ENCODE measurements at places on chromosomes 4 and X. TPM values are rescaled to one million over a fixed set of nuclear protein-coding genes. Genes with fewer than 3 reads are reported as not detected.

SUPT20HL1 gene
- total RNA-seq, result not detected

BST1 gene
- total RNA-seq, result 19.4 TPM

DNA sequence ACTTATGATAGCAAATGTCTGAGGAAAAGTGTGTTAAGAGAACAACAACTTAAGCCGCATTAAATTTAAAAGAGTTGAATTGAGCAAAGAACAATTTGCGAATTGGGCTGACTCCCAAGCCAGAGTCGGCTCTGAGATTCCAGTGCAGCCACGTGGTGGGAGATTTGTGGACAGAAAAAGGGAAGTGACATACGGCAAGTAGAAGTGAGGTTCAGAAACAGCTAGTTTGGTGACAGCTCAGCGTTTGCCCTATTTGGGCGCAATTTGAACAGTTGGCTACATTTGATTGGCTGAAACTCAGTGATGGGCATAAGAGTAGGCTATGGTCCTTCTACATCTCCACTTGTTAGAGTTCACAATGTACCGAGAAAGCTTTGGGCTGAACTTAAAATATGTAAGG lies 124.0 kb downstream of the PRKX start:
- H3K36me3 ChIP-seq, result no peaks in the 10 kb centered on the region
- no peak overlapping the region for H3K4me3 ChIP-seq
- no peak overlapping the region for H3K27ac ChIP-seq

- H3K36me3 ChIP-seq, result no peaks in the 10 kb centered on the region
- no peaks in the 10 kb centered on the region for H3K27me3 ChIP-seq
- no peaks in the 10 kb centered on the region for H3K4me1 ChIP-seq
- H3K4me3 ChIP-seq, result no peak overlapping the region
- no peak overlapping the region for H3K27ac ChIP-seq
- no peak for DNase-seq
These were observed 38.5 kb upstream of the TAPT1 start for GRCh38 chr4:16264798-16265197.

- H3K27me3 ChIP-seq, result no peaks in the 10 kb centered on the region
- H3K4me1 ChIP-seq, result no peaks in the 10 kb centered on the region
- no peaks in the 10 kb centered on the region for H3K36me3 ChIP-seq
These were observed 43.6 kb upstream of the DCTD start for GRCh38 chr4:182960746-182961145.

DNA sequence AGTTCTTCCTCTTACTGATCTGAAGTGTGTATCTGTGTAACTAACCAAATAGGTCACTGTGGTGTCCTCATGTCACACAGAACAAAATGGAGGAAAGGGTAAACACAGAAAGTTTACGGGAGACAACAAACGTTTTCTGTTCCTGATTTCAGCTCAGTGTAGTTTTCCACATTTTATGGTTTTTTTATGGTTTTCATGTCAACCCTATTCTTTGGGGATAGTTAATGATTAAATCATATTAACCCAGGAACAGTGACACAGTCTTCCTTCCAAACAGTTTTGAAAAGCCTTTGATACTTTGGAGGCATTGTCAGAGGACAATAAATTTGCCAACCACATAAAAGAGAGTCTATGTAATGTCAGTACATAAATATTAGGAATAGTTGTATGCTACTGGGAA lies 4.2 kb downstream of the LNX1 start:
- H3K27ac ChIP-seq, result peak overlapping the region; percentile 64
- H3K36me3 ChIP-seq, result no peaks in the 10 kb centered on the region
- no peaks in the 10 kb centered on the region for H3K27me3 ChIP-seq
- H3K4me3 ChIP-seq, result no peak overlapping the region
- DNase-seq, result no peak

DNA sequence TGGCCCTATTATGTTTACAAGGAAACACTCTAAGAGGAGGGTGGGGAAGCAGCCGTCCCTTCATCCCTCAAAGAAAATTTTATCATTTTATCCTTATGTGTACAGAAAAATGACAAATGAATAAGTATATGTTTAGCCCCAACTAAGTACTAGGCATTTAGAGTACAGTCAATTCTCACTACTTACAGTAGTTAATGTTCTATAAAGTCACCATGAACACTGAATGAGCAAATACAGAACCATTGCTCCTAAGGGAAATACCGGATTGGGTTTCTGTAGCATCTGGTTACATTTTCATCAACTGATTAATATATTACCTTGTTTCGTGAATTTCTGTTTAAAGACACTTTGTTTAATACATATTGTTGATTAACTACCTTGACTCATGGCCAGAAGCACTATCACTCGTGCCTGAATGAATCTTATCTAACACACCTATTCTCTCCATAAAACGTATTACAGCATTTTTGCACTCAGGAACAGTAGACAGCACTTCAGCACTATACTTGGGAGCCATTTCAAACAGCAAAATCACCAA lies 109.3 kb downstream of the ASB9 start:
- no peaks in the 10 kb centered on the region for H3K4me1 ChIP-seq
- H3K36me3 ChIP-seq, result no peaks in the 10 kb centered on the region
- DNase-seq, result no peak
- no peaks in the 10 kb centered on the region for H3K27me3 ChIP-seq
- no peak overlapping the region for H3K27ac ChIP-seq

GRCh38 chr4:105329081-105329480 lies 144.8 kb downstream of the PPA2 start:
- no peak for DNase-seq
- H3K36me3 ChIP-seq, result no peaks in the 10 kb centered on the region
- H3K4me1 ChIP-seq, result no peaks in the 10 kb centered on the region
- no peaks in the 10 kb centered on the region for H3K27me3 ChIP-seq

Measured in transverse colon (tissue), 4 donors.